SK-N-SH (cell line): ENCODE measurements at places on chromosomes 2 and 18.

- no peak for DNase-seq
Measured at GRCh38 chr2:19607400-19607799, 249.0 kb upstream of the OSR1 start.

GRCh38 chr2:220334871-220335590 is 707.6 kb downstream of the SLC4A3 start:
- DNase-seq, result no peak

- no peak for DNase-seq
Measured at GRCh38 chr2:187686416-187687024, 132.3 kb upstream of the TFPI start.

GRCh38 chr2:107473150-107473549 is 353.5 kb upstream of the RGPD4 start:
- no peak for DNase-seq
